ENCODE measurements at places on chromosomes 4 and X.
A peak's percentile ranks its signal among the peaks of the same experiment; 100 is the strongest.

GRCh38 chrX:2710041-2710840, 19.1 kb downstream of the CD99 start:
- no peak for DNase-seq

GRCh38 chr4:80913381-80913780, 117.1 kb upstream of the BMP3 start:
- no peak for DNase-seq

- no peak for DNase-seq
These were observed 250.3 kb upstream of the KLF3 start for GRCh38 chr4:38413524-38414341.

GRCh38 chr4:105933083-105933482, 37.8 kb downstream of the NPNT start:
- no peak for DNase-seq

DNA sequence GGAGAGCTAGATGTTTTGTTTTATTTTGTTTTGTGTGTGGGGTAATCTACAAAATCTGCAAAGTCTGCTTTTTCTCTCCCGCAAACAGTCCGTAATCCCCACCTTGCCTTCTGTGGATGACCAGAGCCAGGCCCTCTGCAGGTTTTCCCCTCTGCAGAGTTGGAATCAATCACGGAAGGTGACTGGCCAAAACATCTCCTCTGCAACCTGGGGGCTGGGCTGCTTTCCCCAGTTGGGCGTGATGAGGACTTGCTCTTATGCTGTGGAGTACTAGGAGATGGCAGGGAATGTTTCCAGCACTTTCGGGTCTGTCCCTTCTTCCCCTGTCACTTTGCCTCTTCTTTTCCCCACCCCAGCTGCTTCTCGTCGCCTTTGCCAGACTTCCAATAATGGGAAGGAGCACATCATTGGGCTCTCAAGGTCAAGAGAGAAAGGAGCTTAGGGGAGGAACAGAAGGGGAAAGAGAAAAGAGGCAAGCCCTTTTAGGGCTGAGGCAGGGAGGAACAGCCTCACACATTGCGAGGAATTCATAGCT, 1.1 kb downstream of the TMEM35A start:
- DNase-seq: no peak

DNA sequence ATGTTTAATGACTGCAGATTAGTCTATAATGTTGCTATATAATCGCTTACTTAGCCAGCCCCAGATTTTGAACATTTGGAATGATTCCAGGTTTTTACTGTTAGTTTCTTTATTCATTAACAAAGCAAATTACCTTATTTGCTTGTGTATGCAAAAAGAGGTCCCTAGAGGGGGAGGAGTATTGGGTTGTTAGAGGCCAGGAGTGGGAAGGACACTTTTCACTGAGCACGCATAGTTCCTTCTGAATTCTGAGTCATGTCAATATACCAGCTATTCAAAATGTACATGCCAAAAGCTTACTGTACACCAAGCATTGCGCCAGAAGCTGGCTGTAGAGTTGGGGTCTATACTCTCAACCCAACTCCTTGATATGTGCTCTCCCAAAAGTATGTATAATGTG, 5.1 kb upstream of the DGAT2L6 start:
- no peak for DNase-seq

DNA sequence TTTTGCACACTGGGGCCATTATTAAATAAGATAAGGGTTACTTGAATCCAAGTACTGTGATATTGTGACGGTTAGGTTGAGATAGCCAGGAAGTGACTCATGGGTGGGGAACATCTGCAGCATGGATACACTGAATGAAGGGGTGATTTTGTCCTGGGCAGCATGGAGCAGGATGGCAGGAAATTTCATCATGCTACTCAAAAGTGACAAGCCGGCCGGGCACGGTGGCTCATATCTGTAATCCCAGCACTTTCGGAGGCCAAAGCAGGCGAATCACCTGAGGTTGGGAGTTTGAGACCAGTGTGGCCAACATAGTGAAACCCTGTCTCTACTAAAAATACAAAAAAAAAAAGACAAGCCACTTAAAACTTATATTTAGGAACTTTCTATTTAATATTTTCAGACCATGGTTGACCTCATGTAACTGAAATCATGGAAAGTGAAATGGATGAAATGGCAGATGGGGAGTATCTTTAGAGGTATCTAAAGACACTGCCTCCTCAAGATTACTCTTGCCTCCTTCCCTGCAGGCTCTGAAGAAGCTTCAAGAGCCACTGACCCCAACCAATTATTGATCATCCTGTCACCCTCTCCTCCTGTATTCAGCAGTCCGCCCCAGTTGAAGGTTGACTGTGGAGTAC, 3.9 kb upstream of the TRIM60 start:
- DNase-seq: peak; percentile 58

GRCh38 chr4:112145326-112145789, at the start of gene FAM241A:
Gene FAM241A, plus strand, starts transcription at chr4:112145454. Its CDS starts 127 bp downstream, at chr4:112145581.
- peak; percentile 91 for DNase-seq

All from vagina (tissue), 2 donors.